Naive thymus-derived CD8-positive, alpha-beta T cell (primary cell): ENCODE measurements at places on chromosomes 3 and 15.

DNA sequence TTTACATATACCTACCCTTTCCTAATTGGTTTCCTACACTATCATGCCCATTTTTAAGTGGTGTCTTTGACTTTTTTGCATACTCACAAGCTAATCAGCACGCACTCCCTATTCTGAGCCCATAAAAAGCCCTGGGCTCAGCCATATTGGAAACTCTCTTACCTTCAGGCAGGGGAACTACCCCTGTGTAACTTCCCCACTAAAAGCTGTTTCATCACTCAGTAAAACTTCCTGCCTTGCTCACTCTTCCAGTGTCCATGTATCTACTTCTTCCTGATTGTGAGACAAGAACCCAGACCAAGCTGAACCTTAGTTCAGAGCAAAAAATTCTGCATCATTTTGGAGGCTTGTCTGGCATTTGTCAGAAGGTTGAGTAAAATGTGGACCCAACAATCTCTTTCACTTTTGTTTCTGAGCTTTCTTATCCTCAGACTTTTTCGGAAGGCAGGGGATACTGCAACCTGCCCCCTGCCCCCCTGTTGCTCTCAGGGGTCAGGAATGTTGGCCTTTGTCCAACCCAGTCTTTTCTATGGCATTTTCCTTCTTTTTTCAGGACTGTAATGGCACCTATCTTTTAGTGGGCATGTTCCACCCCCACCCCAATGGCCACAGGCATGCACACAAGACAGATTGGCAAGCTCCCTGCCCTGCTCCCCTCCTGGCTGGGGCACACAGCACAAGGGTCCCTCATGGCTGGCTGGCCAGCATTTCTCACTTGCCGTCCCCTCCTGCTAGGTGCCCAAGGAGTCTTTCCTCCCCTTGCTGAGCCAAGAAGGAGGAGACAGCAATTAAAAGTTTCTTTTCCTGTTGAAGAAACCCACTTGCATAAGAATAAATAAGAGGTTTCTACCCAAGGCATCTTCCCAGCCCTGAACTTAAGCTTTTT lies 26.3 kb upstream of the TMEM45A start:
- H3K27me3 ChIP-seq: no peaks in the 10 kb centered on the region
- peaks cover 23% of the 10 kb centered on the region for H3K36me3 ChIP-seq
- H3K27ac ChIP-seq: no peak overlapping the region
- no peaks in the 10 kb centered on the region for H3K4me1 ChIP-seq
- DNase-seq: no peak

DNA sequence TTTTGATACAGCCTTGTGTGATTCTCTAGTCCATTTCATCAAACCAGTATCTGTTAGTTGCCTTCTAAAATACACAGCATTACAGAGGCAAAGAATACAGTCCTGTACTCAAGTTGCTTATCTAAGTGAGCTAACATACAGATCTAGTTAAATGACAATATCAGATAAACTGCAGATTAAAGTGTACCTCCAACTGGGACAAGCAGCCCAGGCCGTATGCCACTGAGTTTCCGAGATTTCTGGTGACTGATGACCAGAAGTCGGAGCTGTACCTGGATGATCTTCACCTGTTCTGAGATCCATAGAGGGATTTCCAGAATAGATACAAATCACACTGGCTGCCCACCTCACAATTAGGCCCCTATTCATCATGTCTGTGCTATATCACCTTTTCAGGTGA lies 6.3 kb upstream of the TRIM59 start:
- H3K4me1 ChIP-seq: no peaks in the 10 kb centered on the region
- H3K27ac ChIP-seq: no peak overlapping the region
- no peak for DNase-seq
- no peak overlapping the region for H3K4me3 ChIP-seq

DNA sequence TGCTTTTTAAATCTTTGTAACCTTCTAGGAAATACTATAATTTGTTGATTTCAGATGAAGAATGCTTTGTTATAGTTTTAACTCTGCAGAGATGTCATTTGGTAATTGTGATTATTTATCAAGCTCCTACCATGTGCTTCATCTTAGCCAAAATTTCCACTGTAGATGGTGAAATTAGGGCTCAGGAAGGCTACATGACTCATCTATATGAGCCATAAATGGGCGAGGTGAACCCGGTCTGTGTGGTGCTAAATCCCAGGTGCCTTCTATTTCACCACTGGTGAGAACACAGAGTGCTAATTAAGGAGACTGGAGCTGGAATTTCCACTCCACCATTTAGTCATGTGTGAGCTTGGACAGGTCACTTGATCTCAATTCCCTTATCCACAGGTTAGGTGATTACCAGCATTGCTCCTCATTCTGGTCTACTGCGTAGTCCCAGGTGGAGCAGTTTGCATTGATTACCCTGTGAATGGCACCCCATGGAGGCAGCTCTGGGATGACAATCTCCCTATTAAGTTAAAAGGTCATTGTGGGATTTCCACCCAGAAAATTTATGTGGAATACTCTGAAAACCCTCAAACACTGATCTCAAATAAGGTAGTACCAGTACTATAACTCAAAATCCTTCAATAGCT lies 2.8 kb upstream of the CCR3 start:
- H3K27me3 ChIP-seq: peaks cover 7% of the 10 kb centered on the region
- no peaks in the 10 kb centered on the region for H3K4me1 ChIP-seq
- DNase-seq: no peak
- H3K36me3 ChIP-seq: no peaks in the 10 kb centered on the region
- no peak overlapping the region for H3K27ac ChIP-seq

GRCh38 chr3:143644370-143645089 lies 203.7 kb downstream of the SLC9A9 start:
- no peak for DNase-seq
- peaks cover 4% of the 10 kb centered on the region for H3K4me1 ChIP-seq
- H3K27me3 ChIP-seq: no peaks in the 10 kb centered on the region
- H3K27ac ChIP-seq: no peak overlapping the region
- H3K36me3 ChIP-seq: peaks cover 5% of the 10 kb centered on the region
- no peak overlapping the region for H3K4me3 ChIP-seq

- no peak overlapping the region for H3K4me3 ChIP-seq
- no peaks in the 10 kb centered on the region for H3K27me3 ChIP-seq
- no peak for DNase-seq
- H3K4me1 ChIP-seq: no peaks in the 10 kb centered on the region
- no peaks in the 10 kb centered on the region for H3K36me3 ChIP-seq
Observed at GRCh38 chr15:63018639-63019038, 23.9 kb upstream of the TPM1 start.

DNA sequence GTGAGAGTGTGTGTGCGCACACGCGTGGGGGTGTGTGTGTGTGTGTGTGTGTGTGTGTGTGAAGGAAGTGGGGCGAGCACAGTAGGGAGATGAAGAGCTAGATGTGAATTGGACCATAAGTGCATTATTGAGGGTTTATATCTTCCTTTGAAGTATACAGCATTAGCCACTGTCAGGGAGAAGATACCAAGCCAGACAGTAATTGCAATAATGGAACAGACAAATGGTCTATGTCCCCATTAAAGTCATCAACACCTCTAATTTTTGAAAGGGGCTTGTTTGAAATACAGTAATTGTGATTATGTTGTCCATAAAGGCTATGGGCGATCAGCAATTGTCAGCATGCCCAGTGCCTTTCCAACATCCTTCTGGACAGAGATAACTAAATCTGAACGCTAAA lies 429.2 kb upstream of the NR2F2 start:
- no peaks in the 10 kb centered on the region for H3K36me3 ChIP-seq
- no peaks in the 10 kb centered on the region for H3K27me3 ChIP-seq
- no peak for DNase-seq

DNA sequence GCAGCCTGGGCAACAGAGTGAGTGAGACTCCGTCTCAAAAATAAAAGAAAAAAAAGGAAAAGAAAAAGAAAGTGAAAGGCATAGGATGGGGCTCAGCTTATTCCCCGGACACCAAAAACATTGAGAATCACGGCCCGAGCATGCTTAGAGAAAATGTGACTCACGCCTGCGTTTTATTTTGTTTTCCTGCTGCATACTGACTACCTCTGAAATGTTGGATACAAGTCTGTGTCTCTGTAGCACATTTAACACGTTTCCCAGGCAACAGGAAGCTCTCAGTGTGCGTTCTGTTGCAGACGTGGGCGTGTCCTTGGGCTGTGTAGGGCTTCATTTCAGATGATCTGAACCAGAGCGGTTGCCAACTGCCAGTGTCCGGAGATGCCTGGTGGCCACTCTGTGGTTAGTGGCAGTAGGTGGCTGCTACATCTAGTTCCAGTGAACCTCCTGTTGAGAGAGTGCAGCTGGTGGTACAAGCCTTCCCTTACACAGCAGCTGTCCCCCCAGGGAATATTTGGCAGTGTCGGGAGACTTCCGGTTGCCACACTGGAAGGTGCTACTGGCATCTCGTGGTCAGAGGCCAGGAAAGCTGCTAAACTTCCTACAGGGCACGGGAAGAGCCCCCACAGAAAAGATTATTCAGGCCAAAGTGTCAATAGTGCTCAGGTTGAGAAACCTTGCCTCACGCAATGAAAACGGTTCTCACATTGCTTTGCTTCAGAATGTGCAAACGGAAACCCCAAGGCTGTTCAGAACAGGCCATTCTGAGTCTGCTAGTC lies 3.0 kb downstream of the SLC51A start:
- peak overlapping the region; percentile 82 for H3K27ac ChIP-seq
- DNase-seq: peak; percentile 68
- peaks cover 2% of the 10 kb centered on the region for H3K27me3 ChIP-seq
